ENCODE measurements at places on chromosomes 5 and 9. TPM values are rescaled to one million over a fixed set of nuclear protein-coding genes. Genes with fewer than 3 reads are reported as not detected.

DNA sequence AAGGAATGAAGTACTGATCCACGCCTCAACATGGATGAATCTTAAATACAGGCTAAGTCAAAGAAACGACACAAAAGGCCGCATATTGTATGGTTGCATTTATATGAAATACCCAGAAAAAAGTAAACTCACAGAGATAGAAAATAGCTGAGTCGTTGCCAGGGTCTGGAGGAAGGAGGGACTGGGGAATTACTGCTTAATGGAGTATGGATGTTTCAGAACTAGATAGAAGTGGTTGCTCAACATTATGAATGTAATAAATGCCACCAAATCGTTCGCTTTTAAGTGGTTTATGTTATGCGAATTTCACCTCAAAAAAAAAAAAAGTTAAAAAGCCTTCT is 784 bp upstream of the MSANTD3 start:
- DNase-seq, result no peak

GRCh38 chr5:50984640-50985039 is 318.2 kb downstream of the PARP8 start:
- DNase-seq, result no peak

- DNase-seq, result no peak
Measured at GRCh38 chr5:156826150-156826549, 23.9 kb upstream of the PPP1R2B start.

DNA sequence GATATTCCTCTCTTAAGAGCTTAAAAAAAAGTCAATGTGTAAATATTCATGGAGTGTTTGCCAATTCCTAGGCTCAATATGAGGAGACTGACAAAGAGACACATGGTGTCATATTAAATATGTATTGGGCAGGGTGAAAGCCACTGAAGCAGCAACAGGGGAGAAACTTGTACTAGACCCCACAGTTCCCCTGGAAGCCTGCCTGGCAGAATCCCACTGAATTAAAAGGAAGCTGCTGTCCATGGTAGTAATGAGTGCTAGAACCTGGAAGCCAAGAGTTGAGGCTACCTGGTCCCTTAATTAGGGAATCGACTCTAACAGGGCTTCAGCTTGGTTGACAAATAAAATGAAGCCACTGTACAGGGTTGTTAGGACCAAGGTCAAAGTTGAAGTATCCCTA is 129.4 kb upstream of the GPR151 start:
- no peak for DNase-seq

ENTPD2 gene
- not detected for total RNA-seq

All from neural crest cell (in vitro differentiated cells).